WTC11 (cell line): ENCODE measurements at places on chromosomes 2 and 18.

DNA sequence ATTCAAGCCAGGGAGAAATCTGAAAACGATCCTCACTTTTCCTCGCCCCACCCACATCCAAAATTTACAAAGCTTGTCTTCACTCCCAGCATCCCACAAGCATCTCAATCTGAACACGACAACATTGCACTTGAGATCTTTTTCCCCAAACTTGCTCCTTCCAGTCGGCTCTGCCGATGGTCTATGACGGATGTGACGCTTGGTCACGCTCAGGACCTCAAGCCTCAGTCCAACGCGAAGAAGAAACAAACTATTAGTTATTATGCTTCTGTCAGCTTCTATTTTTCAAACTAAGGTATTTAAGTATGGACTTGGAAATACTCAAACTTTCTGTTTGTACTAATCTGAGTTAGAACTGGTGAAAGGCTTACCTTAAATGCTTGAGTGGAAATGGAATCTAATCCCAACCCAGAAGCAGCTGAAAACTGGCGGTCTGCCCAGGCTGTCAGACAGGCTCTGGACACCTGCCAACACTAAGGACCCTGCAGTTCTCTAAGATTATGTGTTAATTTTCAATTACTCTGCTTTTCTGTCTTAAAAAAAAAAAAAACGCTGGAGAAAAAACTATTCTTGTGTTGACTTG is 132.1 kb upstream of the DNMT3A start:
- no peak for DNase-seq

GRCh38 chr2:226299771-226300170 is 499.8 kb downstream of the IRS1 start:
- DNase-seq: no peak

- no peak for DNase-seq
Observed at GRCh38 chr2:43111788-43112554, 114.4 kb downstream of the ZFP36L2 start.

- no peak for DNase-seq
Observed at GRCh38 chr2:207847807-207848544, 78.3 kb upstream of the FZD5 start.
